ENCODE measurements at places on chromosomes 11 and 22.

- no peak for DNase-seq
Observed at GRCh38 chr11:70854201-70854600, 398.2 kb downstream of the SHANK2 start.

DNA sequence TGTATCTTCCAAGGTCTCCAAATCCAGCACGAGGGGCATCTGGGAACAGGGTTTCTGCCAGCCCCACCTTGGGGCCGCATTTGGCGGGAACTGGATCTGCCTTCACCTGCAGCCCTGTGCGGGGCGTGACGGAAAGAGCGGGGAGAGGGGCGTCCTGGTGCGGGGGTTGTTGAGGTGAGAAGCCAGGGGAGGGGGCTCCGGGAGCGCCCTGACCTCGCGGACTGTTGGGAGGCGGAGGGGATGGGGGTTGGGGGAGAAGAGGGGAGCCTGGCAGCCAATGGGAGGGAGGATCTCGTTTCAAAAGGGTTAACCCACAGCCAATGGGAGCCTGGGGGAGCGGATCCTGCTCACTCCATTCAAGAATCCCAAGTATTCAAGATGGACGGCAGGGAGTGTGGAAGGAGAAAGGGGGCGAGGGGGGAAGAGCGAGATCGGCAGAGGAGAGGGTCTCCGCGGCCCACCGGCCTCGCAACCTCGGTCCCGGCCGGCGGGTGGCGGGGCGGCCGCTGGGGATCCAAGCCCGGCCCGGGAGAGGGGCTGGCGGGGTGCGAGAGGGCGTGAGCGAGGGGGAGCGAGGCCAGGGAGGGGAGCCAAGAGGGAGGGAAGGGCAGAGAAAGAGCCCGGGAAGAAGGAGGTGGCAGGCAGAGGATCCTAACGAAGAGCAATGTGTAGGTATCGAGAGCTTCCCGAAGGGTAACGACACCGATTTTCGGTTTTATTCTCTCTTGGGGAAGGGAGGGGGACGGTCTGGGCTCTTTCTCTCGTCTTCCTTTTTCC is 11.5 kb downstream of the YPEL4 start:
- DNase-seq = peak; percentile 90

GRCh38 chr11:43736502-43737200 is 56.1 kb downstream of the HSD17B12 start:
- no peak for DNase-seq

DNA sequence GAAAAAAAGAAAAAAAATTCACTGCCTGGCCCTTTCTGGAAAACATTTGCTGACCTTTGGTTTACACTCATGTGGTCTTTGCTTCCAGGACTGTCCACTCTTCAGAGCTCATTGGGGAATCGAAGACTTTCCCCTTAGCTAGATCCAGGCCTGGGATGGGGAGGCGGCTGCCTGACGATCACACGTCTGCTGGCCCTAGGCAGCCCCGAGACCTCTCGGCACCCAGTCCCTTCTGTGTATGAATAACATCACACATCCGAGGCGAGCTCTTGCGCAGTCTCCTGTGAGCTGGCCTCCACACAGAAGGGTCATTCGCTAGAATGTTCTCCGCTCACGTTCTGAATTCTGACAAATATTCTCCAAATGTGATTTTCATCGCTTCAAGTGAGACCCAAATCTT is 25.7 kb upstream of the GAL start:
- no peak for DNase-seq

- DNase-seq = no peak
Observed at GRCh38 chr11:87545858-87546257, 508.1 kb downstream of the TMEM135 start.

GRCh38 chr11:13074714-13075464 is 65.8 kb downstream of the RASSF10 start:
- no peak for DNase-seq

- no peak for DNase-seq
Observed at GRCh38 chr11:84780689-84781293, 846.4 kb downstream of the DLG2 start.

GRCh38 chr11:92531065-92531739 is 306.6 kb downstream of the FAT3 start:
- no peak for DNase-seq

DNA sequence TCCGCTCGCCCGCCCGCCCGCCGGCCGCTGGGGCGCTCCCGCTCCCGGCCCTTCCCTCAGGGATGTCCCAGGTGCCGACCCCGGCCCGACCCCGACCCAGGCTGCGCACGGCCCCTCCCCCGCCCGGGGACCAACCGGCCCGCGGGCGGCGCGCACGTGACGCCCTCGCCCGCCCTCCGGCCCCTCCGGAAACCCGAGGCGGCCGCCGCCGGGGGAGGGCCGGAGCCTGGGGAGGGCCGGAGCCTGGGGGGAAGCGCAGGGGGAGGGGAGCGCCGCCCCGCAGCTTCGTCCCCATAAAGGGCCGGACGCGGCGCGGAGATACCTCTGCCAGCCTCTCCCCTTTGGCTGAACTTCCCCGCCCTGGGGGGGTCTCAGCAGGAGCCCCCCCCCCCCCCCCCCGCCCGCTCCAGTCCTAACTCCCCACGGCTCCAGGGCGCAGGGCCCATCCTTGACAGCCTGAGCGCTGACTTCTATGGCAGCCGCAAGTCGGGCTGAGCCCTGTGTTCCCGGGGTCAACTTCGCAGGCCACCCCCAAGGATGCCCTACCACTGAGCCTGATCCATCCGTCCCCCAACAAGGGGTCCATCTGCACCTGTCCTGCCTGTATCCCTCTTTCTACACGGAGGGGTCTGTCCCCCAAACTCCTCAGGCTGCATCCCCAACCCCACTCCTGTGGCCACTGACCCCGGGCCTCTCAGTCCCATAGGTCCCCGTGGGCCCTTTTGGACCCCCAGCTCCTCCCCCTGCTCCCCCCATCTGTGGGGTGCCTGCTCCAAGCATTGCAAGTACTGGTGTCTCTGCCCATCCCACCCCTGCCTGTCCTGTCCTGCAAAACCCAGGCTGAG is at the start of gene MAPK12:
Gene MAPK12, minus strand, starts transcription at position 69 of the 845 bp plus-strand sequence. CDS start 174 bp downstream, outside the sequence.
- DNase-seq = no peak

DNA sequence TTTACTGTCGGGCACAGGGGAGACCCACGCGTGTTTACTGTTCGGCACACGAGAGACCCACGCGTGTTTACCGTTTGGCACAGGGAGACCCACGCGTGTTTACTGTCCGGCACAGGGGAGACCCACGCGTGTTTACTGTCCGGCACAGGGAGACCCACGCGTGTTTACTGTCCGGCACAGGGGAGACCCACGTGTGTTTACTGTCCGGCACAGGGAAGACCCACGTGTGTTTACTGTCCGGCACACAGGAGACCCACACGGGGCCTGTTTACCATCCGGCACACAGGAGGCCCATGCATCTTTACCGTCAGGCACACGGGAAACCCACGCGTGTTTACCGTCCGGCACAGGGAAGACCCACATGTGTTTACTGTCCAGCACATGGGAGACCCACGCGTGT is 525.1 kb downstream of the BRD1 start:
- no peak for DNase-seq

DNA sequence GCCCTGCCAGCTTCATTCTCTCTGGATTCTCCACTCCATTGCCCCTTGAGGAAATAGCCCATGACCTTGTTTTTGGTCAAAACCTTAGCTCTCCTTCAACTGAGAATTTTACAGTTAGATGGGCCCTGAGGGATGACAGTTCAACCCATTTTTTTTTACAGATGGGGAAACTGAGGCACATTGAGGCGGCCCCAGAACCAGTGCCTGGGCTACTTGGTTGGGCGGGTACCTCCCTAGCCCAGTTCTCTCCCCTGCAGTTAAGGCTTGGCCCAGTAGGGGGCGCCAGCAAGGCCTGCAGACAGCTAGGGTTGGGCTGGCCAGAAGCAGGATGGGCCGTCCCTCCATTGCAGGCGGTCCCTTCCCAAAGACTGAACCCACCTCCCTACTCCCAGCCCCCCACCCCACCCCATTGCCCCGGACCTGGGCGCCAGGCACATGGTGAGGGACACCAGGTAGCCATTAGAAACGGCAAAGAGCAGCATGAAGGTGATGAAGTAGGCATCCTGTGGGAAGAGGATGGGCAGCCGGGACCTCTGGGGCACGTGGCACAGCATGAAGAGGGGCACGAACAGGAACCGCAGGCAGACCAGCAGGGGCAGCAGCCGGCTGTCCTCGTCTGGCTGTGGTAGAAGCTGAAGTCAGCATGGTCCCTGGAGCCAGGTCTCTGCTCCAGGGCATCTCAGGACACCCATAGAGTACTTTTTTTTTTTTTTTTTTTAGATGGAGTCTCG is 7.6 kb downstream of the SLC29A2 start:
- DNase-seq = no peak

- DNase-seq = peak; percentile 82
Observed at GRCh38 chr11:62791501-62792201, at the start of gene TMEM223. Gene TMEM223 (minus strand): TSS chr11:62792006. CDS start chr11:62791994, 12 bp downstream.

DNA sequence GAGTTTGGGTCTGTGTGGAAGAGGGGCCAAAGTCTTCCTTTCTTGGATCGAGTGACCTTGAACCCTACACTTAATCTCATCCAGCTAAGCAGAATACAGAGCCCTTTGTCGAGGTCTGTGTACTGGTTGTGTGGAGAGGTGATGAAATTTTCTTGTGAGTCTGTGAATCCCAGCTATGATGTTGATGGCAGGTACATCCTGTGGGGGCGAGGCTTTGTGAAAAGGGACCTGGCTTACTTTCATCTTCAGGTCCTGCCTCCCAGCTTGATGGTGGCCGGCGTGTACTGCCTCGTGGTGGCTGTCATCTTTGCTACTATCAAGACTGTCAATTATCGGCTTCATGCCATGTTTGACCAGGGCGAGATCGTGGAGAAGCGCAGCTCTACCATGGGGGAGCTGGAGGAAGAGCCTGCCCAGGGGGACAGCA is 1.0 kb downstream of the PCNX3 start:
- DNase-seq = no peak

DNA sequence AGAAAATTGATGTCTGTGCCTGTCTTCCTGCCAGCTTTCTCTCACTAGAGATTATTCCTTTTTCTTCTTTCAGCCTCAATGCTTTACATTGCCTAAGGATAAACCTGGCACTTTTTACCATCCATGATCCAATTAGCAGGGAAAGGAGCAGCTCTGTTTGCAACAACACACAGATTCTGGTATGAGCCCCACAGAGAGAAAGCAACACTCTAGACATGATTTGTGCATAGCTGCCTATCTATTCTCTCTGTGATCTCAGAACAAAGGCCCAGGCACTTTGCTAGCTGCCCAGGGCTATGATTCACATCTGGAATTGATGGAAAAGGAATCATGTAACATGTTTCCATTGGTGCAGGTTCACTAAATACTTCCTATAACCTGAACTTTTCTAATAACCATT is 685.0 kb downstream of the ETS1 start:
- DNase-seq = no peak

GRCh38 chr11:19774817-19775580 is 62.4 kb downstream of the NAV2 start:
- DNase-seq = no peak

- no peak for DNase-seq
Observed at GRCh38 chr22:30238136-30238535, 8.4 kb downstream of the LIF start.

DNA sequence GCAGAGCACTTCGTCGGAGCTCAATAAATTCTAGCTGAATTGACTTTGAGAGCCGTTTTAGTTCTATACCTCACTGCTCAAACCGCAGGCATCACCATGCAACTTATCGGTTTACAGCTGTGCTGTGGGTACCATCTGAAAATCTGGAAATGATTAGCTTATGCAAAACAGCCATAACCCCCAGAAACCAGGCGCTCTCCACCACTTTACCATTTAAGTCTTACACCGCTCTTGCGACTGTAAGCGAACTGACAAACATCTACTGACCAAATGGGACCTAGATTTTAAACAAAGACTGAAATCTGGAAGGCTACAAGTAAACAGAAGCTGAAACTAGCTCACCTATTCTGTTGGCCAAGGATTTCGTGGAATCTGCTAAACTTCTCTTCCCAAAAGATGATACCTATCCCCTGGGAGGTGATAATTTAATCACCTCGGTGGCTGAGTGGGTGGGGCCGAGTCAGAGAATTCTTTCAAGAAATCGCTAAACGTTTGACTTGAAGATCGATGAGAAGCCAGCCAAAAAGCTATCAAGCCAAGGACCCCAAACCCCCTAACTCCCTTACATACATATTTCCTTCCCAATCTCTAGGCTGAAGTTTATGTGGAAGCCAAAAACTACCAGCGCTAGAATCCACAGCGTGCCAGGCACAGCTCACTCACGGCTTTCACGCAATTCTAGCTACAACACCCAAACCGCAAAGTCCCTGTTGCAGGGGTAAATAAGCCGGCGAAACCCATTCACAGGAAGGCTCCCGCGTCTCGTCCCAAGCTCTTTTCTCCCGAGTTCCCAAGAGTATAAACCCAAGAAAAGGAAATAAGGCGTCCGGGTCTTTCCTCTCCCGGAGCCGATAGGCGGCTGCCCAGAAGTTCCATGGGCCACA is 644 bp downstream of the SPTY2D1 start:
- DNase-seq = no peak

- DNase-seq = no peak
Observed at GRCh38 chr22:48927591-48927990, 900.1 kb downstream of the BRD1 start.

GRCh38 chr11:77063407-77063806 is 3.4 kb upstream of the CAPN5 start:
- no peak for DNase-seq

Data from uterus (tissue), 4 donors.